ENCODE measurements at places on chromosomes 16 and 17.

DNA sequence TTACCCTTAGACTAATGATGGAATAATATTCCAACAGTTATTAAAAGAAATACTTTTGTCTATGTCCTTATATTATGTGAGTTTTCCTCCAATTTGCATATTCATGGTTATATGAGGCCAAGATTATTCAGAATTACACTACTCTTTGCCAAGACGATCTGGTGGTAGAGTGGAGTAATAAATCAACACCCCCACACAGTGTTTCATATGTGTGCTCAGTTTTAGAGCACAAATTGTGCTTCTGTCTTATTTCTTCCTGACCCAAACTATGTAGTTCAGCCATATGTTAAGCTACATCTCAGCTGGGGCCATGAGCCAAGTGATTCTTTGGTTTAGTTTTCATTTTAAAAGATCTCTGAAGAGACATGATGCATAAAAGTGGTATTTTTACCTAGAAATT lies 26.9 kb upstream of the PPM1E start:
- DNase-seq, result no peak

DNA sequence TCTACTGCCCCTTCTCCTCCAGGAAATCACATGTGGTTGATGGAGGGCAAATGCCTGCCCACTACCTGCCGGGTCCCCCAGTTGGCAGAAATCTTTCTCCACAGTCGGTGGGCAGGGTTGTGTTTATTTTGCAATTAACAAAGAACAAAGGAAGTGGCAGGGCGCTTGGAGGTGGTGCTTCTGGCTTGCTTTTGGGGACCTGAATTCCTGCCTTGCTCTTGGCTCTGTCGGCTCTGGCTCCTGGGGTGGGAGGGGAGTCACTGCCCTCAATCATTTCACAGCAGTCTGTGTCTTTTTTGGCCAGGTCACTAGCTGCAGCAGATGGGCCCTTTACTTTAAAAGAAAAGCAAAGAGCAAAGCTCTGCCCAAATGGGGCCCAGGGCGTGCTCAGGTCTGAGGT lies 69.2 kb downstream of the C16orf78 start:
- DNase-seq, result no peak

DNA sequence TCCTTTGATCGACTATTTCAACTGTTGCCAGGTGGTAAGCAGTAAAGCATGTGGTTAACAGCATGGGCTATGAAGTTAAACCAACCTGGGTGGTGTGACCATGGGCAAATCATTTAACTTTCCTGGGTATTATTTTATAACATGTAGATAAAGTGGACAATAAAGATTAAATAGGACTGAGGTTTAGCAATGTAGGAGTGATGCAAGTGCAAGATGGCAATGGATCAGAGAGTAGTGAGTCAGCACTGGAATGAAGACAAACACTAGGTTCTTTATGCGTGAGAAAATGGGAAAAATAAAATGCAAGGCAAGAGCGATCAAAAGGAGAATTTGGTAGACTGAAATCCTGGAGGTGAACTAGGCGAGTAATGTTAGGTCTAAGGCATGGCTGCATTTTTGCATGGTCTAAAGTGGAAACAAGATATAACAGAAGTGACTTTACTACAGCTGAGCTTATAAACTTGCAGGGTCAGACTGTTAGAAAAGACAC lies 222.4 kb upstream of the AXIN2 start:
- no peak for DNase-seq

- DNase-seq, result no peak
Observed at GRCh38 chr17:29847527-29848400, 82.3 kb downstream of the SSH2 start.

- no peak for DNase-seq
Observed at GRCh38 chr17:38350035-38350434, 1.6 kb upstream of the SOCS7 start.

DNA sequence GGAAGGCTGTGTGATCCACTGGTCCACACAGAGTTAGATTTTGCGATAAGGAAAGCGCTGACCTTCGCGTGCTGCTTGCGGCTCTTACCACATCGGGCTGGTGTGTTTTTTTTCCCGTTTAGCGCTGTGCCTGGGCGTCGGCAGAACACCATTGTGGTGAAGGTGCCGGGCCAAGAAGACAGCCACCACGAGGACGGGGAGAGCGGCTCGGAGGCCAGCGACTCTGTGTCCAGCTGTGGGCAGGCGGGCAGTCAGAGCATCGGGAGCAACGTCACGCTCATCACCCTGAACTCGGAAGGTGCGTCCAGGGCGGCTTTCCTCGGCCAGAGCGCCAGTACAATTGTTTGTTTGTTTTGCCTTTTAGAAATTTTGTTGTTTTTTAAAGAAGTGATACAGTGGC lies 54.7 kb downstream of the BANP start:
- no peak for DNase-seq

- no peak for DNase-seq
Observed at GRCh38 chr16:29014561-29015069, 29.8 kb downstream of the LAT start.

GRCh38 chr17:70687421-70687820 lies 518.1 kb downstream of the KCNJ2 start:
- no peak for DNase-seq

- DNase-seq, result no peak
Observed at GRCh38 chr16:73797115-73797514, 499.5 kb upstream of the PSMD7 start.

DNA sequence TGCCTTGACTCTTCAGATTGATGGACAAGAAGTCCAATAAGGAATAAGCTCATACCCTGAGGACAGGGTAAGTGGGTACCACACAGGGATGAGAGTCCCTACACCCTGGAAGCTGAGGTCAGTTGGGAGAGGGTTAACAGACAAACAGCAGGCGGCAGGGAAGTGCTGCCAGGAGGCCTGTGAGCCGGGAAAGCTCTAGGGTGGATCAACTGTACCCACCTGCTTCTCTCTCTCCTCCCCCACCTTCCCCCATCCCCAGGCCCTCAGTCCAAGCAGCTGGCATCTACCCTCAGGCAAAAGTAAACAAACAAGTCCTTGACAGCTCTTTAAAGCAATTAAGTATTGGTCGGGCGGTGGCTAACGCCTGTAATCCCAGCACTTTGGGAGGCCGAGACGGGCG lies 20.7 kb upstream of the MYLK3 start:
- DNase-seq, result no peak

GRCh38 chr17:4816826-4817225 lies 9.9 kb downstream of the PLD2 start:
- DNase-seq, result no peak

GRCh38 chr16:82082097-82082496 lies 47.0 kb downstream of the HSD17B2 start:
- no peak for DNase-seq

DNA sequence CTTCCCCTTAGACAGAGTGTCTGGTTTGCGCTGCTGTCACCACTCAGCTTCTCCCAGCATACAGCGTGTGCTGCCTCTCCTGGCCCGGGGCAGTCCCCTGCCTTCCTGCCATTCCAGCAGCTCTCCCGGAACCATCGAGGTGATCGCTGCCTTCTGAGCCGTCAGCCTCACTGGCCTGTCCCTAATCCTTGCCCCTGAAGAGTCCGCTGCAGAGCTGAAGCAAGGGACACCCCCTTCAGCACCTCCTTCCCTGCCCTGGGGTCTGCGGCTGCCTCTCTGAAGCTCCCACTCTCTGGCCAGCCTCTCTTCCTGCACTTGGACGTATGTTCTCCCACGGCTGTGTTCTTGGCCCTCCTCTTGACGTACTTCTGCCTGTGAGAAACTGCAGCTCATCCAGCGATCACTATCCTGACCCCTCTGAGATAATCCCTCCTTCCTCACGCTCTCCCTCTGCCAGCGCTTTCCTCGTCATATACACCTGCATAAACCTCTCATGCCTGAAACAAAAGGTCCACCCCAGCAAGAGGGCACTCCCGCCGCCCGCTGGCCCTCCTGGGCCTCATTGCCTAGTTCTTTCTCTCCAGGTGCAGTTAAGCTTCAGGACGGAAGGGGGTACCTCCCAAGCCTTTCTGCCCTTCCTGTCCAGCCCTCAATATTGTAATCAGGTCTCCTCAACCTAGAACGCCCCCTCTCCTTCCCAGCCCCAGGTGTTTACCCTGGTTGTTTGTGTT lies 220.6 kb upstream of the CHMP6 start:
- no peak for DNase-seq

DNA sequence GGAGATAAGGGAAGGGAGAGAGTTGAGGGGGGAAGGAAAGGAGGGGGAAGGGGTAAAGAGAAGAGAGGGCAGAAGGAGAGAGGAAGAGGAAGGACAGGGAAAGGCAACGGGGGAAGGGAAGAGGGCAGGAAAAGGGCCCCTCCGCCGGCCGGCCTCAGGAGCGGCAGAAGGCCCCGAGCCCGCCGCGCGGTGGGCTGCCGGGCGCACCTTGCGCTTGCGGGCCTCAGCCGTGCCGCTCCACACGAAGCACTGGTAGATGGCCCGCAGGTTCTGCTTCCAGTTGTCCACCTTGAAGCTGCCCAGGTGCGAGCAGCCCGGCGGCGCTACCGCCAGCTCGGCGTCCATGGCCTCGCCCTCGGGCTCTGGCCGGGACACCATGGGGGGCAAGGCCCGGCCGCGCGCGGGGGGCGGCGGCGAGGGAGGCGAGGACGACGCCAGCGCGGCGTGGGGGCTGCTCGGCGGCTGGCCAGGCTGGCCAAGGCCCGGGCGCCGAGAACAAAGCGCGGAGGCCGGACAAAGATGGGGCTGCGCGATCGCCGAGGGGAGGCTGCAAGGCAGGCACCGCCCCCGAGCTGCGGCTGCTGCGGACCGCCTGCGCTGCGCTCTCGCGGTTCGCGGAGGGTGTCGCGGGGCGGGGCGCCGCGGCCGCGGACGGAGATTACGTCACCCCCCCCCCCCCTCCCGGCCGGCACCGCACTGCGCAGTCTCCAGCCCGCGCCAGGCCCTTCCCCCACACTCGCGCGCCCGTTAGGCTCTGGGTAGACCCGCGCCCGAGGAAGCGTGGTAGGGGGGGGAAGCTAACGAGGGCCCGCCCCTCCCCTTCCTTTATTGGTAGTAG lies at the start of gene USP22:
TSS of gene USP22 (minus strand) at position 554 of the 838 bp plus-strand sequence. CDS start at position 378, 176 bp downstream.
- peak; percentile 98 for DNase-seq

DNA sequence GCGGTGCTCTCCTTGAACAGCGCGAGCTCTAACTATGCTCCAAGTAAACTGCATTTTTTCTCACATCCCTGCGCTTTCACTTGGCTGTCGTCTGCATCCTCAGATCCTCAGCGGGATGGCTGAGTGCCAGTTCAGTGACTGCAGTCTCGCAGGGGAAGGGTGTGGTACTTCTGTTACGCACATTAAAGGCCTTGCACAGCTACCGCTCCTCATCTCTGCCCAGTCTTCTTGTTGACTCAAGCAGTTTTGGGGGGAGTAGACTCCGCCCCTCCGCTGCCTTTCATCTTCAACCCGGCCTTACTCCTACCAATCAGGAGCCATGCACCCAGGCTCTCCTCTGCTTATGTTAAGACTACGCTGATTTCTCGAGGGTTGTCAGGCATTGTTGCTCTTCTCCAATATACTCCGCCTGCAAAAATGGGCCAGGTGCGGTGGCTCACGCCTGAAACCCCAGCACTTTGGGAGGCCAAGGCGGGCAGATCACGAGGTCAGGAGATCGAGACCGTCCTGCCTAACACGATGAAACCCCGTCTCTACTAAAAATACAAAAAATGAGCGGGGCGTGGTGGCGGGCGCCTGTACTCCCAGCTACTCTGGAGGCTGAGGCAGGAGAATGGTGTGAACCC lies 10.0 kb downstream of the ATP5PD start:
- DNase-seq, result peak; percentile 86

- no peak for DNase-seq
Observed at GRCh38 chr17:3669085-3669347, 404 bp downstream of the EMC6 start.

DNA sequence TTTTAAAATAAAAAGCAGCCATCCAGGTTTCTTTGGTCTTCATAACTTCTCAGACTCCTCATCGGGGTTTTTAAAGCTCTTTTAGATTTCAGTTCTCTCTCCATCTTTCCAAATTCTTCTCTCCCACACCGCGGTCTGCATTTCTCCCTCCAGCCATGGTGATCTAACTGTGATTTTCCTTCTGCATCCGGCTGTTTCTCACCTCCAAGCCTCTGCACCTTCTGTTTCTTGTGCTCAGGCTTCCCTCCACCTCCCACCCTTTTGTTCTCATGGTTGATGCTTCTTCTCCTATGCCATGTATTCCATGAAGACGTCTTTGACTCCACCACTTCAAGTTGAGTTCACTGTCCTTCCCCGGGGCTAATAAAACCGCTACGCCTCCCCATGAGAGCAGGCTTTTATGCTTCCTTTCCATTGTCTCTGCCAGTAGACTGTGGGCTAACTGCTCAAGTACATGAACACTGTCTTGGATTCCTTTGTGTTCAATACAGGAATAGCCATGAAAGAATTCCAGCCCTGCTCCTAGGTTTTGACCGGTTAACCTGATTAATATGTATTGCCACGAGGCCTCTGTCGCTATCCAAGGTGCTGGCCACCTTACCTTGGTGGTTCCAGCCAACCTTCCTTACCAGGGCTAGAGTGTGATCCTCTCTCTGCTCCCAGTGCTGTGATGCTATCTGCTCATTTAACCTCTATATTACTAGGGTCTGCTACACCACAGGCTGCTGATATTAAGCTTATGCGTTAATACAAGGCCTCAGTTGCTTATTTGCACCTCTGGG lies 625.1 kb downstream of the HS3ST4 start:
- peak; percentile 6 for DNase-seq

GRCh38 chr17:50868602-50869001 lies 2.4 kb upstream of the TOB1 start:
- no peak for DNase-seq

DNA sequence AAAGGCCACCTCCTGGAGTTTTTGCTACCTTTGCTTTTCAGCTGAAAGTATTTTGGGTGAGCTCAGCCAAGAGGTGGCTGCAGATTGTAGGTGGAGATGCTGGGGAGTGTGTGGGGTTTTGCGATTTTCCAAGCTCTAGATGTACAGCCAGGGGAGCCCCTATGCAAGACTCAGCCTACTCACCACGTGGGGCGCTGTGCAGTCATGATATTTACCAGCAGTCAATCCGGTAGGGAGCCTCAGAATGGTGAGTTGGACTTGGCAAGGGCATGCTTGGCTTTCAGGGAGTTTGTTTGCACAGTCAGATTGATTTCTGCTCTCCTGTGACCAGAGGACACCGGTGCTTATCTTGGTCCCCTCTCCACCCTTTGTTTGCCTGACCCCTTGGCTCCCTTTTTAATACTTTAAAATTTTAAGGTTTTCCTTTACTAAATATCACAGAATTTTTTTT lies 175.3 kb downstream of the UTP18 start:
- peak; percentile 71 for DNase-seq

DNA sequence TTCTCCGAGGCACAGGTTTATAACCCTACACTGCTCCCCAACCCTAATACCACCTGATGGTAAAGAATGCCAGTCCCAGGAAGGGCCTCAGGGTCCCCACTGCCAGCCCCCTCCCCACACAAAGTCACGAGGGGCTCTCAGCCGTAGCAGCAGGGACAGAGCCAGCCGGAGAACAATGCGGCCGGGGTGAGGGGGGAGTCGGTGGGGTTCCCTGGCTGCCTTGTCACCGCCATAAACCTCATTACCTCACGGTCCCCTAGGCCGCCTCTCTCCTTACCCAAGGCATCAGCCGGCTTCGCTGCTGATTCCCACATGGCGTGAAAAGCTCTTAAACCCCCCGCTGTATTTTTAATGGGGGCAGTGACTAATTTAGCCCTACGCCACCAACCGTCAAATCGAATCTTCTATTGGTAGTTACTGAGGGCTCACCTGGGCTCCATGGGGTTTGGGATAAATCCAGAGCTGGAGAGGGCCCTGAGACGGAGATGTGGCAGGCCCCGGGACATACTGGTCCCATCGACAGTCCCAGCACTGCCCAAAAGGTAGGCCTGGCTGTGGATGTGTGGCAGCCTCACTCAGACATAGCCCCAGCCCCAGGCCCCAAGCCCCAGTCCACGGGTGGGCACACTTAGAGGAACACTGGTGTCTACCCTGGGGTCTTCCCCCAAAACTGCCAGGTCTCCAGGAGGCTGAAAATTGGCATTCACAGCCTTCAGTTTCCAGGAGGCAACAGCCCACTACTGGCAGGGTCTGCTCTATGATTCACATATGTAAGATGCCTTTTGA lies 115.3 kb downstream of the C16orf78 start:
- no peak for DNase-seq
